OCI-LY7 (cell line): ENCODE measurements at places on chromosomes 6 and 20.
A peak's percentile ranks its signal among the peaks of the same experiment; 100 is the strongest.

GRCh38 chr20:32707691-32708581 is 34.2 kb upstream of the C20orf203 start:
- DNase-seq: no peak

GRCh38 chr20:11034025-11034424 is 360.2 kb upstream of the JAG1 start:
- DNase-seq: no peak

GRCh38 chr6:30590509-30590908 is 19.3 kb downstream of the ABCF1 start:
- no peak for DNase-seq

DNA sequence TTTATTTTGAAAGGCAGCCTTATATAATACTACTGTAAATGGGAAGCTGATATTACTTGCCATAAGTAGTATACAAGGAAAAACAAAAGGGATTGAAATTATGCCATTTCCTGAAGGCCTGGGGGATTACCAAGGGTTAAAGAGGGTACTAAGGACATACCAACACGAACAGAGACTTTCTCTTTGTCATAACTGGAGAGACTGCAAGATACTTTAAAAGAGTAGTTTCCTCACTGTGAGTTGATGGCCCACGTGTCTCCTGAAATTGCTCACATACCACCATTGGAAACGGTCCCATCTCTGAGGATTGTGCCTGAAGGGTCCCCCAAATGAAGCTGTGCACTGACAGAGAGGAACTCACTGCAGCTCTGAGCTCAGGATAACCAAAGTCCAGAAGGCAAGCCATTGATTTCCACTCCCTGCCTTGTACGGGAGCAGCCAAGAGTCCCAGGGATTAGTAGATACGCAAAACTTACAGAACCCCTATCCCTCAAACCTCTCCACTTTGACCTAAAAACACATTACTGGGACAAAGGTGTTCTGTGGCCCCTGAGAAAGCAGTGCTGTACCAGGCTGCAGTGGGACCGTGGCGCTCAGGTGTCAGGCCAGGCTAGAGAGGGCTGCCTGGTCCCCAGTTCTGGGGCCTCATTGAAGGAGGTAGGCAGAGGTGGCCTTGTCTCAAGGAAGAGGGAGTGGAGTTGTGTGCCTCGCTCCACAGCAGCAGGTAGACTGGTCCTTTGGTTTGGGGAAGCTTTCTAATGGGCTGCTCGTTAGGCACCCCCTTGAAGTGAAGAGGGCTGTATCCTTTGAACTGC is 15.2 kb downstream of the PSMG4 start:
- DNase-seq: no peak

DNA sequence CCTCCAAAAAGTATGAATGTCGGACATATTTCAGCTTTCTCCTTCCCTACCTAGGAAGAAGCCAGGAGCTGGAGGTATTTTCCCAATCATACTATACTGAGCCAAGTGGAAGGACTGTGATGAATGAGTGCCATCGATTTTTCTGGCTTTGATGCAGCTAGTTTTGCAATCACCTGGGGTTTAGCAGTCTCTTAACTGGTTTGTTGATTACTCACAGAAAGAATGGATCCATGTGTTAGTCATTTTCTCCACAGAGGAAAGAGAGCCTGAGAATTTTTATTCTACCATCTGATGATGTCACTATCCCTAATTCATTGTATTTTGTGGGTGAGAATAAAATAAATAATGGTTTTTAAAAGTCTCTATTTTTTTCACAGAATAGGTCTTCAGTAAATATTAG is 282.9 kb upstream of the RNF217 start:
- DNase-seq: no peak

DNA sequence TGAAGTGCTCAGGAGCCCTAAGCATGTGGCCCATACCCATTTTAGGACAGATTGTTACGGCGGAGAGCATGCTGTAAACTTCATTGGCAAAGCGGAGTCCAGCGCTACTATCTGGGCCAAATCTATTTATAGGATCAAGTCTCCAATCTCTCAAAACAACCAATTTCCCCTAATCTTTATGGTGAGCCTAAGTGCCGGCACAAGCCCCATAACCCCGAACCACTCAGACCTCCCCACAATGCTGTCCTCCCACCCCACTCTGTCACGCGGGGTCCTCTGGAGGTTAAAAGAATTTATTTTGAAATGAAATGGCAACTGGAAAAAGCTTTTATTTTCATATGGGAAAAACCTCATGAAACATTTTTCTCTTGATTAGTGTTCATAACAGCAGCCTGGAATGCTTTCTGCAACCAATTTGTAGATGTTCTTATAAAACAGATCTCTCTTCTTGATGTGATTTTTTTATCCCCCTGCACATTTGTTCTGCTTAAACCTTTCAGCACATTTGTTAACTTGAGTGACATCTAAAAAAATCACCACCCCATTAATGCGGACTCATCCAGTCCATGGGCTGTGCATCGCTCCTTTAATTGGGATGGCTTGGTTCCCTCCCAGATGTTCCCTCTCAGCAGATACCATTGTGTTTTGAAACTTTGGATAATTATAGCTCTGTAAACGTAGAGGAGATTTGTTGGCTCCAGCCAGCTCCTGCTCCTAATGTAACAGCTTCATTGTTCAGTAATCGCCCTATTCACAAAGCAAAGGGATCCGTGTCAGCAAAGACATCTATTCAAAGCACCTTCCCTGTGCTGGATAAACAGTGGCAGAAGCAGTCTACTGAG is 323.6 kb downstream of the CD83 start:
- DNase-seq: no peak

- no peak for DNase-seq
Observed at GRCh38 chr6:6701864-6702263, 113.3 kb downstream of the LY86 start.

- no peak for DNase-seq
Observed at GRCh38 chr6:43318011-43318410, 9.4 kb upstream of the CRIP3 start.

GRCh38 chr6:140833408-140833807 is 1299.3 kb upstream of the GJE1 start:
- DNase-seq: no peak

GRCh38 chr20:24721891-24722568 is 227.0 kb upstream of the CST7 start:
- DNase-seq: no peak

DNA sequence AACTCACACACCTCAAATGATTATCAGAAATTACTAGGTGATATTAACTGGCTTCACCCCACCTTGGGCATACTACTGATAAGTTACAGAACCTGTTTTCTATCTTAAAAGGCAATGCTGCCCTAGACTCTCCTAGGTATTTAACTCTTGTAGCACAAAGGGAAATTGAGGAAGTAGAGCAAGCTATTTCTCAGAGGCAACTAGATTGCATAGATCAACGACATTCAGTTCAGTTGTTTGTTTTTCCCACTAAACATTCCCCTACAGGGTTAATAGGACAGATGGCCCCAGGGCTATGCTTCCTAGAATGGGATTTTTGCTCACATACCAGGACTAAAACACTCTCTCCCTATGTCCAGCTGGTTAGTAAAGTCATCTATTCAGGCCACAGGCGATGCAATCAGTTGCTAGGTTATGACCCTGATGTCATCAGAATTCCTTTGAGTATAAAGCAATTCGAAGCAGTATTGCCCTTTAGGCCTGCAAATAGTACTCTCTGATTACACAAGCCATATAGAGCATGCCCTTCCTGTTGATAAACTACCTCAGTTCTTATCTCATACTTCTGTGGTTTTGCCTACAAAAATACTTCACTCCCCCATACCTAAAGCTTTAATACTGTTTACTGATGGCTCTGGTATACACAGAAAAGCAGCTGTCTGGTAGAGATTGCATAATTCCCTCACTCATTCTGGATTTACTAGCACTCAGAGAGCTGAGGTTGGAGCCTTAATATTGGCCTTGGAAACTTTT is 67.4 kb upstream of the ASCC3 start:
- DNase-seq: no peak

GRCh38 chr6:136608991-136609390 is 58.8 kb upstream of the MAP7 start:
- no peak for DNase-seq

DNA sequence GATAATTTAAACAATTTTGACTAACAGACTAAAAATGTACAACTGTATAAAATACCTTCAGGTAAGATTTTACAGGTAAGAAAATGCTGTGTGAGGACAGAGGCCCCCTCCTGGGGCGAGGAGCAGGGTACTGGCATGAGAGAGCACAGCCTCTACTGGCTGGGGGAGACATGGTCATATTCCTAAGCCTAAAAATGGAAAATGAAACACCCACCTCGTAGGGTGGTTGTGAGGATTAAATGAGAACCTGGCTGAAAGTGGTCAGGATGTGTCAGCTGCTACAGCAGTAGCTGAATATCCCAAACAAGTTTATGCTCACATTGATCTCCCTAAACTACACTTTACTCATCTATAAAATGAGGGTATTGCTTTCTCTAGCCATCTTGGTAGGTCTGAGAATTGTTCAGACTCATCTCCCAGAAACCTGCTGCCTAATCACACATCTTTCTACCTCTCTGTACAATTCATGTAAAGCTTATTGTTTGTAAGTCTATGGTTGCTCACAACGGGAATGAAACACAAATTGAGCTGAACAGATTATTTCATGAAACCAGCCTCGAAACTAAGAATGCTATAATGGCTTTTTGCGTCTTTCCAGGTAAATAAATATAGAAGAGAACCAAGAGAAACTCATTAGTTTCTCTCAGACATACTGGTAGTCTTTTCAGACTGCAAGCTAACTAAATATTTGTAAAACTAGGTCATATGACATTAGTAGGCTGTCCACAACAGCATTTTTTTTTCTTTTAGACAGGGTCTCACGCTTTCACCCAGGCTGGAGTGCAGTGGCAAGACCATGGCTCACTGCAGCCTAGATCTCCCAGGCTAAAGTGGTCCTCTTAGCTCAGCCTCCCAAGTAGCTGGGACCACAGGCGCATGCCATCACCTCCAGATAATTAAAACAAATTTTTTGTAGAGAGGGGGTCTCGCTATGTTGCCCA is 69.6 kb downstream of the POPDC3 start:
- no peak for DNase-seq

DNA sequence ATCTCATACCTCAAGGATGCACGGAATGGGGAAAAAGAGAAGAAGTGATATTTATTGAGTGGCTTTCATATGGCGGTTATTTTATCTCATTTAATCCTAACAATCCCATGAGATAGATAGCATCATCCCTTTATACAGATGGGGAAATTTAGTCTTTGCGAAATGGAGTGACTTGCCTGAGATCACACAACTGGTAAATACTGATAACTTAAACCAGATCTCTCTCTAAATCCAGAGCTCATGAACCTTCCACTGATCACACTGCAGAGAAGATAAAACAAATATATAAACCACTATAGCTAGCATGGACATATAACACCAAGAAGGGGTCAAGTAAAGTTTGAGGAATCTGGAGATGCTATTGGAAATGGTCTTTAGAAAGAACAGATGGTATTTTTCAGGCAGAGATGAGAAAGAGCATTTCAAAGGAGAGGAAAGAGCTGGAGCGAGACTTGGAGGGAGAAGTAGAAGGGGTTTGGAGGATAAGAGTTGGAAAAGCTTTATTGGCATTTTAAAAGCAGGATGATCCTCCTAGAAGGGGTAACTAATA is 139.8 kb upstream of the TNFAIP3 start:
- no peak for DNase-seq

DNA sequence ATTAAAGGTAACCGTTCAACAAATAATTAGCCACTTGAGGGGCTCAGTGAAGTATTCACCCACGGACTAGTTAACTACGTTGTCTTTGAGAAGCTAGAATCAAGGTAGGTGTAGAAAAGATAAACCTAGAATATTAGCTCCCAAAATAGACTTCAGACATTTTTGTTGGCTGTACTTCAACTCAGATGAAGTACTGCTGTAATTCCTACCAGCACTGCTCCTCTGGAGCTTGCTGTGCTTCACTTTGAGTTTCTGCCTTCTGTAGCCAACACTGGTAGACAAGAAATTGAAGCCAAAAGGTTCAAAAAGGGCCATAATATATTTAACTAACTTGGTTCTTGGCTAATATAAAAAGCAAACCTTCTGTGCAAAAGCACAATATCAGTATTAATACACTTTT is 18.8 kb upstream of the SDHAF4 start:
- no peak for DNase-seq

DNA sequence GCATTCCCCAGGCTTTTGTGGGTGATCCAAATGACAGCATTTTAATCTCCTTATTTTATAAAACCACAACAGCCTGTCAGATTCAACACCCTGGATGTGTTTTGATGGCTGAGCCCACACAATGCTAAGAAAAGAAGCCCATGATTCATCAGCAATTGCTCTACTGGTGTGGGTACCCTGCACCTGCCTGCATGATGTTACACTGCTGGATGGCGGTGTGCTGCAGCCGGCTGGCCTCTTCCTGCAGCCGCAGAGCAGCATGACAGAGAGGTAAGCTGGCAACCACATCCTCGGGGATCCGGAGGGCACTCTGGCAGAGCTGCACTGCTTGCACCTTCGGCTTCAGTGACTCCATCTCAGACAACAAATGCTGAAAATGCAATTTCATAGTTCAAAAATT is 327.5 kb downstream of the SYNE1 start:
- no peak for DNase-seq

DNA sequence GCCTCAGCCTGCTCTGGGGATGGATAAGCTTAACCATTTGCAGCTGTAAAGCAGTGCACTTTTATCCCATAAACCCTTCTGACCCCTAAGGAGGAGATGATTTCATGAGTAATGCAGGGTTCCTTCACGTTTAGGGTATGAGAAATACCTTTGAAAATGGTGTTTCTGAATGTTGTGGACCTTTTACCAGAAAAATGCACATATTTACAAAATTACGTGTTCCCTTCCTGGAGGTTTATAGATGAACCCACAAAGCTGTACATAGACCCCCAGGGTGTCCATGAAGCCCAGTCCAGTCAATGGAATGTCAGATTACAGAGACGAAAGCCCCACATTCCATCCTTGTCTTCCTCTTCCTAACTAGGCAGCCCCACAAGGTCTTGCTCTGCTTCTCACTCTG is 78.6 kb upstream of the INSM1 start:
- DNase-seq: no peak

DNA sequence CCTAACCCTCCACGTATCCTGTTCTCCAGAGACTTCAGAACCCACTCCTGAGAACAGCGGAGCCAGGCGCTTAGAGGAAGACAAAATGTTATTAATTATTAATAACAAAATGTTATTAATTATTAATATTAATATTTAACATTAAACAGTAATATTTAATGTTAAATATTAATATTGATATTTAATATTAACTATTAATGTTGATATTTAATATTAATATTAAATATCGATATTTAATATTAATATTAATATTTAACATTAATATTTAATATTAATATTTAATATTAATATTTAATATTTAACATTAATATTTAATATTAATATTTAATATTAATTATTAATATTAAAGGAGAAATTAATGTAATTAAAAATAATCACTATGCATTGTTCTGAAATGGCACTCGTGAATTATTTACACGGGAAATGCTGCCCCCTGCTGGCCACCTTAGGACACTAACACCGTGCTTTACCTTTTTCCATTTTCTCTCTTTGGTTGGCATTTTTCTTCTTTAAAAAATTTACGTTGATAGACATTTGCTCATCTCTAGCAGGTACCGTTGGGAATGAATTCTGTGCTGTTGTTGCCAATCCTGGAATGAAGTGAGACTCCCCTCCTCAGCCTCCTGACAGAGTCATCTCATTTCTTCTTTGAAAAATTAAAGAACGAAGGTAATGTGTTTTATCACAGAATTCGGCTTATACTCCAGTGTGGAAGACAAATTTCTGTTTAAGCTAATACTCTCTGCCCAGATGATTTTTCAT is 7.5 kb upstream of the GGTLC1 start:
- peak; percentile 64 for DNase-seq
